ENCODE measurements at places on chromosomes 2 and 18.

GRCh38 chr2:100262555-100263320, 59.6 kb downstream of the LONRF2 start:
- DNase-seq, result peak; percentile 48

DNA sequence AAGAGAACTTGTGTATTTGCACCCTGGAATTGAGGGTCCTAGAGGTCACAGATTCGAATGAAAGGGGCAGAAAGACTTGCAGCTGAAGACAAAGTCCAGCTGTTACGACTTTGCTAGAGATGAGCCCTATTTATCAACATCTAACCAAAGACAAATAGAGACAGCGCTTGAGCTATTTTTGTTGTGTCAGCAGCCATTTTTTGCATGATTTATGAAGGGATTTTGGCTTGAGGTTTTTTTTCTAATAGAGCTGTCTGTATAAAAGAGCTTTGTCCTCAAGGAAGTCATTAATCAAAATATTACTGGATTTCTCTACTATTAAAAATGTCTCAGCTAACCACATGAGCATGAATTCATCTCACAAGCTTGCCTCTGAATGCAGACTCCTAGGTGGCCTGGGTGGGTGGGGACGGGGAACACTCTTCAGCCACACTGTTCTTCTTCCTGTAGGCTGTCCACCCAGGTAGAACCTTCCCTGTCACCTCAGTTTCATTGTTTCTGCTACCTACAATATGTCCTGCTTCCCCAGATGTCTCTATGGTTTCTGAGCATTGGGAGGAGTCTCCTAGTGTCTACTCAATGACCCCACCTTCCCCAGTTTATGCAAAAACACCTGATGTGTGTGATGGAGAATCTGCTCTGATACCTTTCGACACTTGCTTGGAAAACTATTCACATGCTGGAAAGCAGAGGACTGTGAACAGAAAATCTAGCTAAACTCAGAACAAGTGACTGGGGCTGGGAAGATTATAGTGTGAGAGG, 7.2 kb upstream of the CD226 start:
- DNase-seq, result no peak

- no peak for DNase-seq
Observed at GRCh38 chr2:12300927-12301326, 415.8 kb upstream of the TRIB2 start.

- DNase-seq, result no peak
Observed at GRCh38 chr18:11927497-11927896, 19.4 kb upstream of the MPPE1 start.

GRCh38 chr18:44973282-44973681, 292.6 kb downstream of the SETBP1 start:
- no peak for DNase-seq

DNA sequence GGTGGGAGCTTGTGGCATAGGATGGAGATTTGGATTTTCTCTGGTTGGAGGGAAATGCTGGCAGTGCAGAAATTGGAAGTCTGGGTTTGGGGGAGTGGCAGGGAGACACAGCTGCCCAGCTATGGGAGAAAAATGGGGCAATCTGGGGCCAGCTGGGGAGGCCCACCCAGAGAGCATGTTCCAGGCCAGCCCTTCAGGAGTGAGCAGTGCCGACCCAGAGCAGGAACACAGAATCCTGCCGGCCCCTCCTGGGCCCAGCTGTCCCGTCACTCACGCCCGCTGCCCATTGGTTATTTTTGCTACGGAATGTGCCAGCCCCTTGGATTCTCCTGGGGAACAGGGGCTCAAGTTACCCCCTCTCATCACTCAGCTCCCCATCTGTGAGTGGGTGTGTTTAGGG, 4.9 kb downstream of the SPEG start:
- DNase-seq, result no peak

GRCh38 chr2:170817093-170818035, 677 bp downstream of the GAD1 start:
- no peak for DNase-seq

GRCh38 chr2:68767031-68767961, 32.7 kb downstream of the ARHGAP25 start:
- no peak for DNase-seq

GRCh38 chr2:225288986-225289385, 110.5 kb upstream of the NYAP2 start:
- no peak for DNase-seq

DNA sequence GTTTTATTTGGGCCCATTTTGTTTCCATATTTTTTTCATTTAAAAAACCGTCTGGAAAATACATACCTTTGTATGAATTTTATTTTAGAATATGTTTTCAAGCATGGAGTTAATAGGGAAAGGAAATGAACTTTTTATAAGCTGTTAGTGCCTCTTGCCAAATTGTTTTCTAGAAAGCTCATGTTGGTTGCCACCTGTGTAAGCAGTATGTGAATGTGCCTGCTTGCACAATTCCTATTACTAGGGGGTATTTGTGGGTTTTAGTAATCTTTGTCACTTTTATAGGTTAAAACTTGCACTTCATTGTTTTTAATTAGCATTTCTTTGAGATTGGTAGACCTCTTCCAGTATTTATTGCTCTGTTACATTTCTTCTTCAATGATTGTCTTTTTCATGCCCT, 107.3 kb downstream of the TANC1 start:
- no peak for DNase-seq

DNA sequence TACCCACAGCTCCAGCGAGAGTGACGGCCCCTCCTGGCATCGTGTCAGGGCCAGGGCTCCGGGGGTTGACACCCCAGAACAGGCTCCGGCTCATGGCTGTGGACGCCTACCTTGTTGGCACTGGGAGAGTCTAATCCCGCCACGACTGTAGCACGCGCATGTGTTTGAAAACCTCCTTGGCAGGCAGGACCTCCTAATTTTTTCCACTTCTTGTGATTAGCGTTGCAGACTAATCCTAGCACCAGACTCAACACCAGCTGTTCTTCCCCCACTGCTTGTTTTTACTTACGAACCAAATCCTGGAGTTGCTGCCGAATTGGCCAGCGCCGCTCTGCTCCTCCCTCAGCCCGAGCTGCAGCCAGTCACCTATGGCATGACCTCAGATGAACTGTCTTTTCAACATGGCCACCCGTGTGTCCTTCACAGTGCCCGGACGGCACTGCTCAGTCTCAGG, 110.7 kb downstream of the KLHL29 start:
- no peak for DNase-seq

DNA sequence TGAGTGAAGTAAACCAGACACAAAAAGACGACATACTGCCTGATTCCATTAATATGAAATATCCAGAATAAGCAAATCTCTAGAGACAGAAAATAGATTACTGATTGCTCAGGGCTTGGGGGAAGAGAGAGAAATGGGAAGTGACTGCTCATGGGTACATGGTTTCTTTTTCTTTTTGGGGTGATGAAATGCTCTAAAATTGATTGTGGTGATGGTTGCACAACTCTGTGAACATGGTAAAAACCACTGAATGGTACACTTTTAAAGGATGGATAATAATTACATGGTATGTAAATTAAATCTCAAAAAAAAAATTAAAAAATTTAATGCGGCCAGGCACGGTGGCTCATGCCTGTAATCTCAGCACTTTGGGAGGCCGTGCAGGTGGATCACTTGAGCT, 39.3 kb downstream of the RPL31 start:
- DNase-seq, result no peak

- no peak for DNase-seq
Observed at GRCh38 chr2:177748360-177748759, 324.2 kb downstream of the PDE11A start.

GRCh38 chr18:68034296-68034695, 517.8 kb upstream of the DSEL start:
- no peak for DNase-seq

- peak; percentile 60 for DNase-seq
Observed at GRCh38 chr2:167293943-167294775, 405.9 kb downstream of the XIRP2 start.

DNA sequence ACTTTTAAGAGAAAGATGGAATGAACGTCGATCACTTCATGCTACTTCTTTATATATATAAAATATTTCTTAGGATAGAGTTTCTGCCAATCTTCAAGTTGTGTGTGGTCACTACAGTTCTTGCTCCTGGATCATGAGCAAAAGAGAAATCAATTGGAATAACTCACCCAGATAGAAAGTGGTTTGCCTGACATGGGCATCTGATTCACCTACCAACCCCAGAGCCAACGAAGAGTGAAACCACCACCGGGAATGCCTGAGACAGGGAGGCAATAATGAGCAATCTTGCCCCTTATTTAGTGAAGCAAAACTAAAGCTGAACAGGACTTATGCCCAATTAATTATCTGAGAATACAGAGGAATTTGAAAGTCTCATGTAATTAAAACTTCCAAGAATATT, 250.2 kb upstream of the REG3G start:
- DNase-seq, result no peak

DNA sequence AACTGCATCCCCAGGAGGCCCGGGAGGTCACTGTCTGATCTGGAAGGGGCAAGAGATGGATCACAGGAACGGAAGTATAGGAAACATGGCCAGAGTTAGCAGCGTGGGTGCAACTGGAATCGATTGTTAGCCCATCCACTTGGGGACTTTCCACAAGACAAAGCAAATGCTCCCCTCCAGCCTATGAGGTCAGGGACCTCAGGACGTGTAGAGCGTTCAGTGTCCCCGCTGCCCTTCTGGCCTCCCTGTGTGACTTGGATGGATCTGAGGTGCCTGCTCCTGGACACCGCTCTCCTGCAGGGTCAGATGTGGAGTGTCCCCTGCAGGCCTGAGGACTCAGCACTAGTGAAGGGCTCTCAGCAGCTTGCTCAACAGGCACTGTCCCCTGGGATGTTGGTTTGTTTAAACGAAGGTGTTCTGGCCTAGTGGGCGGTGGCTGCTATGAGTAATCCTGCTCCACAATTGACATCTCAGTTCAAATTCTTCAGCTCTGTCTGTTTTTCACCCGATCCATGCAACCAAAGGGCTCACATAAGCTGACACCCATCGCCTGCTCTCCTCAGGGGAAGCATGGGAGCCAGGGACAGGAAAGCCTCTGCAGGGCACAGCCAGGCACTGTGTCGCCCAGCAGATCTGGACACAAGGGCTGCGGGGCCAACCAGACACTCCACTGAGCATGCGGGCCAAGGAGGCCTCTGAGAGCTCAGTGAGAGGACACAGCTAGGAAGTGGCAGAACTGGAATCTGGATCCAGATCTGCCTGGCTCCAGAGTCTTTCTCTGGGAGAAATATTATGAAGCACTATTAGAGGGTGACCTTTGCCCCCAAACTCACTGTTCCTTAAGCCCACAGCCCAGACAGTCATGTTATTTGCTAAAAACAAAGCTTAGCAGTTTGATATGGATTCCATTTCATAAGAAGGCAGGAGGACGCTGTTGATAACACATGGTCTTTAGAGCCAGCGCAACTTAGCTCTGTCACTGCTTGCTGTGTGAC, 78.5 kb downstream of the RHOB start:
- DNase-seq, result no peak

DNA sequence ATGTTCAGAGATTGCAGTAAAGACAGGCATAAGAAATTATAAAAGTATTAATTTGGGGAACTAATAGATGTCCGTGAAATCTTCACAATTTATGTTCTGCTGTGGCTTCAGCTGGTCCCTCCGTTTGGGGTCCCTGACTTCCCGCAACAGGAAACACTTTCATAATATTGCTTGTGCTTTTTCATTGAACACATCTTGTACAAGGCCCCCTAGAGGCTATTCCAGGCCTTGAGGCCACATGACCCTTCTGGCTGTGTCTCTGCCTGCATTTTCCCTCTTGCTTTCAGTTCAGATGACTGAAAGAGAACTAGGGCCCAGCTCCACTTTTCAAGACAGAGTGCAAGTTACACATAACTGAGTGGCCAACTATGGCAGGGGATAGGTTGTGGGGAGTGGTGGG, 164.1 kb downstream of the TMEM247 start:
- DNase-seq, result no peak

DNA sequence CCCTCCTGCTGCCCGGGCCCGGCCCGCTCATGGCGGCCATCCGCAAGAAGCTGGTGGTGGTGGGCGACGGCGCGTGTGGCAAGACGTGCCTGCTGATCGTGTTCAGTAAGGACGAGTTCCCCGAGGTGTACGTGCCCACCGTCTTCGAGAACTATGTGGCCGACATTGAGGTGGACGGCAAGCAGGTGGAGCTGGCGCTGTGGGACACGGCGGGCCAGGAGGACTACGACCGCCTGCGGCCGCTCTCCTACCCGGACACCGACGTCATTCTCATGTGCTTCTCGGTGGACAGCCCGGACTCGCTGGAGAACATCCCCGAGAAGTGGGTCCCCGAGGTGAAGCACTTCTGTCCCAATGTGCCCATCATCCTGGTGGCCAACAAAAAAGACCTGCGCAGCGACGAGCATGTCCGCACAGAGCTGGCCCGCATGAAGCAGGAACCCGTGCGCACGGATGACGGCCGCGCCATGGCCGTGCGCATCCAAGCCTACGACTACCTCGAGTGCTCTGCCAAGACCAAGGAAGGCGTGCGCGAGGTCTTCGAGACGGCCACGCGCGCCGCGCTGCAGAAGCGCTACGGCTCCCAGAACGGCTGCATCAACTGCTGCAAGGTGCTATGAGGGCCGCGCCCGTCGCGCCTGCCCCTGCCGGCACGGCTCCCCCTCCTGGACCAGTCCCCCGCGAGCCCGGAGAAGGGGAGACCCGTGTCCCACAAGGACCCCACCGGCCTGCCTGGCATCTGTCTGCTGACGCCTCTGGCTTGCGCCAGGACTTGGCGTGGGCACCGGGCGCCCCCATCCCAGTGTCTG, 767 bp downstream of the RHOB start:
- DNase-seq, result peak; percentile 70

DNA sequence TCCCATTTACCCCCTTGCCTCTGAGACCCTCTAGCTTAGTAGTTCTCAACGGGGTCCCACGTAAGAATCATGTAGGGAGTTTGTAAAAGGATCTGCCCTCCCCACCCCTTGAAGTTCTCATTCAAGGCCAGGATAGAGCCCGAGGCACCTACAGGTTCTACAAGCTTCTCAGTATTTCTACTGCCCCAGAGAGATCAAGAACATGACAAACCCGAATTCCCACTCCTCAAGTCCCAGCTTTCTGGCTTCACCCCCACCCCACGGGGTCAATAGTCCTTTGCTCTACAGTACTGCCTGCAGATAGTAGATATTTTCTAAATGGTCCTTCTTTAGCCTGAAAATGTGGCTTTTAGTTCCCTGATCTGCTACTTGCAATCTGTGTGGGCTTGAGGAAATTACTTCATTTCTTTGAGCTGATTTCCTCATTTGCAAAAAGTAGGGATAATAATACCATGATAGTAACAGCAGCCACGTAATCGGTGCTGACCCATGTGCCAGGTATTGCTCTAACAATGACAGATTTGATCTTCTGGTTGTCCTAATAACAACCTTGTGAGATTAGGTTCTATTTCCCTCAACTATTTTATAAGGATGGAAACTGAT, 7.1 kb downstream of the CIB4 start:
- DNase-seq, result no peak

GRCh38 chr2:211737282-211737681, 801.3 kb downstream of the ERBB4 start:
- DNase-seq, result no peak

Measured in anterior cingulate cortex (tissue), 58 donors.